SW480 (cell line): ENCODE measurements at places on chromosomes 3 and 15.

- DNase-seq: no peak
These were observed 331.3 kb upstream of the RBMS3 start for GRCh38 chr3:28949580-28949979.

GRCh38 chr15:43383070-43383469, 12.2 kb downstream of the TUBGCP4 start:
- DNase-seq: no peak

- no peak for DNase-seq
These were observed 113.8 kb upstream of the RAD18 start for GRCh38 chr3:9077029-9077428.

- DNase-seq: no peak
These were observed 56.5 kb downstream of the FMN1 start for GRCh38 chr15:33138000-33138399.

DNA sequence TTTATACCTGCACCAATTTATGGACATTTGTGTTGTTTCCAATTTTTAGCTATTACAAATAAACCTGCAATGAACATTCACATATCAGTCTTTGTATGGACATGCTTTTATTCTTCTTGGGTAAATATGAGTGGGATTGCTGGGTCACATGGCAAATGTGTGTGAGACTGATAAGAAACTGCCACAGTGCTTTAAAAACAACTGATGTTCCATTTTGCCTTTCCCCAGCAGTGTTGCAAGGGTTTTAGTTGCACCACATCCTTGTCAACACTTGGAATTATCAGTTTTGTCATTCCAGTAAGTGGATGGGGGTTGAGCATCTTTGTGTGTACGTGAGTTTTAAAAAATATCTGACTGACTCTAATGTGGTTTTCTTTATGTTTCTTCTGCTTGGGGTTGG, 191.2 kb downstream of the PLCL2 start:
- DNase-seq: no peak

DNA sequence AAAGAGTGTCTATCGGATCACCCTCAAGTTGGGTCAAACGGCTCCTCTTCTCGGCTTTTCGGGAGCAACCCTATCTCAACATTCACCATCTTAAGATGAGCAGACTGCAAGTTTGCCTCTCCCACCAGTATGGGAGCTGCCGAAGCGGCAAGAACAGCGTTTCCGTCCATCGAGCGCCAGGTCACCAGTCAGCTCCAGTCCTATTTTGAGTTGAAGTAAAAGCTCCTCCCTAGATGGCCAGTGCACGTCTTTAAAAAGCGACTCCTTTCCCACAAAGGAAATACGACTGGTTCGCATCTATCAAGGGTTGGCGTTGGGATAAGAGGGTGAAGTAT, 369 bp upstream of the U2SURP start:
- no peak for DNase-seq

GRCh38 chr3:160447544-160447943, 2.0 kb downstream of the TRIM59 start:
- DNase-seq: no peak

DNA sequence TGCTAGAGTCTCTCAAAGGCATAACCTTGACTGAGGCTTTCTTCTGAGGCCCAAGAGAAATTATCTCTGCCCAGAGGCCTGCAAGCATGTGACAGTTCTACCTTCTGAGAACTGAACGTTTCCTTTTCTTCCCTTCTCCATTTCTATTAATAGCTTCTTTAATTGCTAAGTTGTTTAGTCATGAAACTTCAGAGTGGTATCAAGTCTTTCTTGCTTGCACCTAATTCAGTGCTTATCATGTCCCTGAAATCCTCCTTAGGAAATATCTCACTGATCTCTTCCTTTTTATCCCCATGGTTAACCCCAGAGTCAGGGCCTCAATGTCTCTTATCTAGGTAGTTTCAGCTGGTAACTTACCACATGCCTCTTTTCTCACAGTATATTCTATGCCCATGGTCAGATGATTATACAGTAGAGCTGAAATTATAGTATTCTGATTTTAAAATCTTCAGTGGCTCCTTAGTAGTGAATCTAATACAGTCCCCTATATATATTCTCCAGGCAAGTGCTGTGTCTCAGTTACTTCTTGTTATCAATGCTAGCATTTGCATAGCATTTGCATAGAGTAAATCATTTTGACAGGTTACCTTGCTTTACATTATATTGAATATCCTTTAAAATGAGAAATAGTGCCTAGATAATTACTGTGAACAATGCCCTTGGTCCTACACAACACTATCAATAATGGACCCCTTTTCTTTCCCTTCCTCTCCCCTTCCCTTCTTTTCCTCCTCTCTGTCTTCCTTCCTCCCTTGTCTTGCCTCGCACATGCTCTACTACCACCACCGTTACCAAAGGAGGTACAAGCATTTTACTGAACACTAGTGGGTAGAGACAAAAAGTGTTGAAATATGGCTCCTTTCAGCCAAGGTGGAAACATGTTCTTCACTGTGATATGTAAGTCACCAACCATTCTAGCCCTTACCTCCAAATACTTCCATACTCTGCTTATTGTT, 33.0 kb downstream of the KBTBD8 start:
- DNase-seq: no peak

- peak; percentile 83 for DNase-seq
These were observed at the start of gene DHX30 for GRCh38 chr3:47802734-47803479. Gene DHX30 (plus strand): TSS chr3:47803138. CDS start chr3:47810684, 7,546 bp downstream.

DNA sequence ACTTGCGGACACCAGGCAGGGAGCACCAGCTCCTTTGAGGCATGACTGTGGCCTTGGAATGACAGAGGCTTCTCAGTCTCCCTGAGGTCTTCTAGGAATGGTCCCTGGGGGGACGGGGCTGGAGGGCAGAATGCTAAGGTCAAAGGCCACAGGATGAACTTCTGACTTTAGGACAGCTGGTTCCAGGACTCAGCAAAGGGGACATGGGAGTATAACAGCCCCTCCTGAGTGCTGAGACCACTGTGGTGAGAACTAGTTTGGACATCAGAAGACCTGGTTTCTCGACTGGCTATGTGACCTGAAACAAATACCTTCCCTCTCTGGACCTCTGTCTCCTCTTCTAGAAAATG, 17.8 kb downstream of the ITGA11 start:
- no peak for DNase-seq
